Hindlimb muscle (tissue), 1 donor: ENCODE measurements at places on chromosomes 2 and 18.

- DNase-seq, result peak; percentile 99
These were observed at the start of gene HAT1 for GRCh38 chr2:171922230-171923022. Gene HAT1, plus strand, starts transcription at chr2:171922461. Its CDS starts 40 bp downstream, at chr2:171922501.

DNA sequence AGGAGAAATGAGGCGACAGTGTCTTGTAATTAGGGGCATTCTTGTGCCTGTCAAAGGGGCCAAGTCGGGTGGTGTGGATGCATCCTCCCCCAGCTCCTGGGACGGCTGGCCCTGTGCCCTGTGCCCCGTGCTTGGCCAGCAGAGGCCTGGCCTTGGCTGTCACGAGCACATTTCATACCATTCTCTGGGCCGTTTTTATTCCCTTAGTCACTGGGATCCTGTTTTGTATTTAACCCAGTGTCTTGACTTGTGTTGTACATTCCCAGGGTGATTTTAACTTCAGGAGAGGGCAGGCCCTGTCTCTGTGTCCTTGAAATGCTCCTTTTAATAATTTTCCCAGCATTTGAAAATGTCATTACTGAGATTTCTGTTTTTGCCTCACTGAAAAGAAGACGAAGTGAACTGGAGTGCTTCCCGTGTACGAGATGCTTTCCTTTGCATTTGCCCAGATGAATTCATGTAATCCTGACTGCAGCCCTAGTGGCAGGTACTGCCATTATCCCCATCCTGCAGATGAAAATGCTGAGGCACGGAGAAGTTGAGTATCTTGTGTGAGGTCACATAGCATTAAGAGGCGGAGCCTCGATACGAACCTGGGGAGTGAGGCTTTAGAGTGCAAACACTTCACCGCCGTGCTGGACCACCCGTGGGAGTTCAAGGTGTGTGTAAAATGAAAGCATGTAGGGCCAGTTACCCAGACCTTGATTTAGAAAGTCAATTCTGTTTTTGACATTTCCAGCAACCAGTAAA lies 57.0 kb downstream of the SH3RF3 start:
- DNase-seq, result no peak

DNA sequence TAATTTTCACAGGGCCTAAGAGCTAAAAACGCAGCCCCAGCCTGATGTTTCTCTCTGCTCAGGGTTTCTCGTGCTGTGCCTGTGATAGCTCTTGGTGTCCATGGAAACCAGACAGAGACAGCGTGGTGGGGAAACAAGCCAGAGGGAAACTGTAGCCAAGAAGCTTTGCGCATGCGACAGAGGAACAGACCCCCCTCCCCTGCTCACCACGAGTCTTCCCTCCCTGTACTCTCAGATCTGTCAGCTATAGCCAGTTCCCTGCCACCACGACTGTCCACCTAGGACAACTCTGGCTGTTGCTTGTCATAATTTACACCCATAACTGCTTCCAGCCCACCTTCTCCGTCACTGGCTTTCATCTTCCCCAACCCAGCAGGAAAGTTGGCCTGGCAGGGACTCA lies 13.2 kb upstream of the DNAJC27 start:
- peak; percentile 91 for DNase-seq

GRCh38 chr2:56754627-56755026 lies 570.8 kb downstream of the CCDC85A start:
- no peak for DNase-seq

DNA sequence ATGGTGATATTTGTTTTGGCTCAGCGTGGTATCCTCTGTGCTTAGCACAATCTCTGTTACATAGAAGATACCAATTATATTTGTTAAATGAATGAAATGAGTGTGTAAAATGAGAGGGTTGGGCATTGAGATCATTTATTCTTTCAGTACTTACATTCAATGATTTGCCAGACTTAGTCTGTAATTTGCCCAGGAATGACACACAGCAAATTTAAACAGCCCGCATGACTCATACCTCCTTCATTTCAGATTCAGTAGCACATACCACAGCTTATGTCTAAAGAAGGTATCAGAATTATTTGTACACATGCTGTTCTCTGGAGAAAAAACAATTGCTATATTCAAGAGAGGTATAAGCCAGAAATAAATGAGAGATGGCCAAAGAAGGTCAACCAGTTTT lies 37.0 kb downstream of the KLHL14 start:
- no peak for DNase-seq

DNA sequence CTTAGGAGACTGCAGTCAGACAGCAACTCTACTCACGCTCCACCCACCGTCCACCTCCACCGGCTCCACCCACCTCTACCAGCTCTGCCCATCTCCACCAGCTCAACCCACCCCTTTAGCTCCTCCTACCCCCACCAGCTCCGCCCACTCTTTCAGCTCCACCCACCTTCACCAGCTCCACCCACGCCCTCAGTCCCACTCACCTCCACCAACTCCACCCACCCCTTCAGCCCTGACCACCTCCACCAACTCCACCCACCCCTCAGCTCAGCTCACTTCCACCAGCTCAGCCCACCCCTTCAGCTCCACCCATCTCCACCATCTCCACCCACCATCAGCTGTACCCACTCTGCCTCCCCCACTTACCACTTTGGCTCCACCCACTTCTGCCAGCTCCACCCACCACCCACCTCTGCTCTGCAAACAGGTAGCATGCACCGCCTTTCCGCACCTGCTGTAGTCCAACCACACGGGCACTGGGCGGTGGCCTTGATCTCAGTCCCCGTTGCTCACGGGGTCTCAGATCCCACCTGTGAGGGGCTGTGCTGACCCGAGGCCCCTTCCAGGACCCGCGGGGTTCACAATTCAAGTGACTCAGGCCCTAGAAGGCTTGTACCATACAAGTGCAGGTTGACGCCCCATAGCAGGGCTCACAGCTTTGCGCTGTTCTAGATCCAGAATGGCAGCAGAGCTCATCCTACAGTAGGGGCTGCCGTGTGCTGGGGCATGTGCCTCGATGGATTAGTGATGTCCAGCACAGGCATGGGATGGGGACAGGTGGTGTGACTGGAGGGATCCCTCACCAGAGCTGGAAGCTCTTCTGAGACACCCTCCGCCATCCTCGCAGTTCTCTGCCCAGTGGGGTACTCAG lies 77.2 kb upstream of the OTOS start:
- no peak for DNase-seq

DNA sequence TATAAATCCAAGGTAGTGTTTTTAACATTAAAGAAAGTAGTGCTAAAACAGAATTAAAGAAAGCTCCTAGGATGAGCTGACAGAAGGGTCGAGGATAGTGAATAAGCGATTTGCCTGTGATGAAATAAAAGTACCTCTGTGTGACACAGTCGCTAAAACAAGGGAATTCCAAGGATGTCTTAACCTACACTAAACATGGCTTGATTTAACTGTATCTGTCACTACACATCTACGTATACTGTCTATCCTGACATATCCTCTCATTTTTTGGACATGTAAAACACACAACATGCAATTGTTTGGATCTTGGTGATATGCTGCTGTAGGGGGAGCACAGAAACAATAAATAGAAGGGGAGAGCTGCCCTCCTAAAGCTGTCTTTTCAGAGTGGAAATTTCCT lies 580.8 kb upstream of the SLC8A1 start:
- DNase-seq, result no peak

- DNase-seq, result peak; percentile 64
These were observed 396 bp downstream of the CNOT9 start for GRCh38 chr2:218569038-218569431.

GRCh38 chr2:12619975-12620374 lies 96.8 kb upstream of the TRIB2 start:
- DNase-seq, result no peak

DNA sequence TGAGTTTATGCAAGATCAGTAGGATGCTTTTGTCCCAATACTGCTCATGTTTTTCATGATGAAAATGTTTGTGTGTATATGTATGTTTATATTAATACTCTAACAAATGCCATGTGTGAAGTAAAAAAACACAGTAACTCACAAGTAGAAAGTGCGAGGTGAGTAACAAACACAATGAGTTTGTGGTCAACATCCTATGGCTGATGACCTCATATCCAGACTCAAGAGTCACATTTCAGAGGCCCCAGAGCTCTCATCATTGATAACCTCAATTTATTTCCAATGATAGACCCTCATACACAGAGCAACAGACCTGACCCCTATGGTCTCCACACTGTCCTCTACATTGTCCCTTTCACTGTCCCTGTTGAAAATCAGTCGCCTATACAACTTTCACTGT lies 34.5 kb downstream of the ZNF519 start:
- no peak for DNase-seq

DNA sequence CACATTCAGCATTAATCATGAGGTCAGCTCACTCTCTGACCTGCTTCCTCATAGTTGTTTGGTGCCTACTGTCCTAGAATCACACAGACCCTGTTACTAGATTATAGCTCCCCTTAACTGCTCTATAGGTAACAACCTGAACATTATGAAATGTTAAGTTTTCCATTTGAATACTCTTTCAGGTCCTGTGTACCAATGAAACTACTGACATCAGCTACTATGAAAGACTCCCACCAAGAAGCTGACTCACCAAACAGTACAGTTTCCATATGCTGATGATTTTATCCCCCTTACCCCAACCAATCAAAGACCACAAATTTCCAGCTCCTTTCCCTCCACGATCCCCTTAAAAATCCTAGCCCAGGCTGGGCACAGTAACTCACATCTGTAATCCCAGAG lies 56.3 kb downstream of the SRBD1 start:
- DNase-seq, result no peak

- no peak for DNase-seq
These were observed 107.8 kb upstream of the REV1 start for GRCh38 chr2:99597616-99598015.
